Stimulated activated CD8-positive, alpha-beta memory T cell treated with anti-CD3 and anti-CD28 coated beads, Interleukin-4, amount 100 ng/mL, for 4 hours (primary cell): ENCODE measurements at places on chromosomes 16 and 17.
A peak's percentile ranks its signal among the peaks of the same experiment; 100 is the strongest.

GRCh38 chr17:68719431-68719830 is 118.3 kb upstream of the FAM20A start:
- DNase-seq: no peak

DNA sequence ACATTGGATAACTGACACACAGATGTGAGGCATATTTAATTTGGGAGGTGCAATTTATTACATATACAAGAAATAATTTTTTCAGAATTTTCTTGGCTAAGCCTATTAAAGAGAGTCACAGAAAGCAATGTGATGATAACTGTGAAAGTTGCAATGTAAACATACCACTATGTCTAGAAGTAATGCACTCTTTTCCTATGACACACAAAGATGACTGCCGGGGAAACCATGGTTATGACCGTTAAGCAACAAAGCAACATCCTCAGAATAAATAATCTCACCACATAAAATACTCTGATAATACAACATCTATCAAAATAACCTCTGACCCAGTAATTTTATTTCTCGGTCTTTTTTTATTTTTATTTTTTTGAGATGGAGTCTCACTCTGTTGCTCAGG is 10.5 kb upstream of the QRICH2 start:
- no peak for DNase-seq

DNA sequence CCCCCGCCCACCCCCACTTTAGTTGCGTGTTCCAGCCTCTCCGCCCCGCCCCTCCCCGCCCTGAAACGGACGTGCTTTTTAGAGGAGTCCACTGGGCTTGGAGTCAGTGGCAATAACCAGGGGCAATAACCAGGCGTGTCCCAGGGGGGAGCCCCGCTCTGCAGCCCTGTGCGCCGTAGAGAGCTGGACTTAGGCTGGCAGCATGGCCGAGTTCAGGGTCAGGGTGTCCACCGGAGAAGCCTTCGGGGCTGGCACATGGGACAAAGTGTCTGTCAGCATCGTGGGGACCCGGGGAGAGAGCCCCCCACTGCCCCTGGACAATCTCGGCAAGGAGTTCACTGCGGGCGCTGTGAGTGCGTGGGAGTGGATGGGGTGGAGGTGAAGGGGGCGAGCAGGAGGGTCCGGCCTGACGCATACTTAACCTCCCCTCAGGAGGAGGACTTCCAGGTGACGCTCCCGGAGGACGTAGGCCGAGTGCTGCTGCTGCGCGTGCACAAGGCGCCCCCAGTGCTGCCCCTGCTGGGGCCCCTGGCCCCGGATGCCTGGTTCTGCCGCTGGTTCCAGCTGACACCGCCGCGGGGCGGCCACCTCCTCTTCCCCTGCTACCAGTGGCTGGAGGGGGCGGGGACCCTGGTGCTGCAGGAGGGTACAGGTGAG is at the start of gene ALOX15B:
Gene ALOX15B, plus strand, starts transcription at position 106 of the 657 bp plus-strand sequence. Its CDS starts 97 bp downstream, at position 203.
- no peak for DNase-seq

- no peak for DNase-seq
Measured at GRCh38 chr16:55839115-55839514, 6.2 kb upstream of the CES1 start.

DNA sequence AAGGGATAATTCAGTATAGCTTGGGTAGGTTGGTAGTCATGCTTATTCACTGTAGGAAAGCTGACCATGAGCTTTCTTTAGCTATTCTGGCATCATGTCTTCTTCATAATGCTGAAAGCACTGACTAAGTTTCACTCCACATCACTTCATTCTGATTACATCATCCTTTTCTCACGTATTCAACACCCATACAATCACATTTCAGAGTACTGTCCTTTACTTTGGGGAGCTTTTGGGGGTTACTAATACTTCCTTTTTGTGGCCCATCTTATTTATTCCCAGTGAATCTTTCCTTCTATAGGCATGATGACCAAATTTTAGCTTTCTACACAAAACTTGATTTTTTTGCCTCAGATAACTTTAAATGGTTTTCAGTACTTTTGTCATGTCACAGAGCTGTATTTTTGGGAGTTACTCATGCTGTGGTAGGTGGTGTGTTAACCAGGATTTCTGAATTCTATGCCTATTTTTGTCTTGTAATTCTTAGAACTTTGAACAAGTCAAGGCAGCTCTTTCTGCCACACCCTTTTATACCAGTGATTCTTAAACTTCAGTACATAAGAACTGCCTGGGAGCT is 23.5 kb downstream of the TADA2A start:
- DNase-seq: no peak

DNA sequence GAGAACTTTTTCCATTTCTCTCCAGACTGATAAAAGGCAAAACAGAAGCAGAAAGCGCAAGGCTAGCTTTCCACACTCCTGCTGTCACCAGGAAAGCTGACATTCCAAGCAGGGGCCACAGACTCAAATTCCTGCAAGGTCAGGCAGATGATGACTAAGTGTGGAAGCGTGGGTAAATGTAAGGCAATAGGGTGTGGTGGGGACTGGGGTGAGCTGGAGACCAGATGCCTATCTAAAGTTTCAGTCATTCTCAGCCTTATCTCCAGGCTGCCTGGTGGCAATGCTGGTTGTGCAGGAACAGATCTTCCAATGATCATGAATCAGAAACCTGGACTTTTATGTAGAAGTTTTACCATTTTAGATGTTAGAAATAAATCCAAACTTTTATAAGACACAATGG is 224.1 kb downstream of the GSG1L start:
- no peak for DNase-seq

DNA sequence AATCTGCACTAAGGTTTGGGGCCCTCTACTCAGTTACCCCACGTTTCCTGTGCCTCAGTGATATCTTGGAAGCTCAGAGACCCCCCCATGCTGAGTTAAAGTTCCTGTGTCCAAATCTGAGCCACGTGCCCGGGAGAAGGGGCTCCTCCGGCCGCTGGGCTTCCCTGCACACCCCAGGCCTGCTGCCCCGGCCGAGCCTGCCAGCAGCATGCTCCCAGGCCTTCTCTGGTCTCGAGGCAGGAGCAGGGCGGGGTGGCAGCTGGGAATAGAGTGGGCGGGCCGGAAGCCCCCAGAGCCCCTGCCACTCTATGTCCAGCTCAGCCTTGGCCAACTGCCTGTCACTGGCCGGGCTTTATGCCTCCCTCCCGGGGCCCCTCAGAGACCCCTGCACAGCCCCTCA is 5.6 kb upstream of the VASN start:
- DNase-seq: no peak

- no peak for DNase-seq
Measured at GRCh38 chr17:7017827-7018200, 5.0 kb upstream of the BCL6B start.

DNA sequence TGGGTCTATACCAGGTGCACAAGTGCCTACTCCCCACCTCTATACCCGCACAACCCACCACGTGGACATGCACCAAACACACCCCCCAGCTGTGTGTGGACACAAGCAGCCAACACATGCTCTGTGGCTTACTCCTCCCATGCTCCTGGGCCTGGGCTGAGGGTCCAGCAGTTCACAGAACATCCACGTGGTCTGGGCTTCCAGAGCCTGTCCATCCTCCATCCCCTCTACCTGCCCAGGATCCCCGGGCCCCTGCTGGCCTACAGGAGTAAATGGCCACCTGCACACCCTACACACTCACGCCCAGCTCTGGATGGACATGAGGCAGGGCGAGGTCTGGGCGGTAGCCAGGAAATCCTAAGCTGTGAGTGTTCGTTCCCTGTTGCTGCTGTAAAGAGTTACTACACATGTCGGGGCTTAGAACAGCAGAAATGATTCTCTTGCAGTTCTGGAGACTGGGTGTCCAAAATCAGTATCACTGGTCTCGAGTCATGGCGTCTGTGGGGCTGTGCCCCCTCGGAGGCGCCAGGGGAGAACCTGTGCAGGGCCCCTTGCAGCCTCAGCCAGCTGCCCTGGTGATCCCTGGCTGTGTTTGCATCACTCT is 15.0 kb upstream of the RAI1 start:
- no peak for DNase-seq

DNA sequence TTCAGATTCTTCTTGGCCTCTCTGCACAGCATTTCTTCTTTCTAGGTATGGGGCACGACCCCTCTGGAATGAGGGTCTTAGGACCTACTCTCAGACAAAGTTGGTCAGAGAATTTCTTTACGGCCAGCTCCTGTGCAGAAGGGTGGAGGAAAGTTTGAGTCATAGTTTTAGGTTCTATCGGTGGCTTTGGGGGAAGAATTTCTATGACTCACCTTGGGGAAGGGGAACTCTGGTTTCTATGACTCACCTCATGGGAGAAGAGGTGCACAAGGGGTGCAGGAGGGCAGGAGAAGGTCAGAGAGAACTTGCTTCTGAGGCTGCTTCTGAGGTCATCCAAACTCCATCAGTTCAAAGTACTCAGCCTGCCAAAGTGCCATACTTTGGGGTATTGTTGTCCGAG is 2.5 kb upstream of the ABCC12 start:
- DNase-seq: no peak

DNA sequence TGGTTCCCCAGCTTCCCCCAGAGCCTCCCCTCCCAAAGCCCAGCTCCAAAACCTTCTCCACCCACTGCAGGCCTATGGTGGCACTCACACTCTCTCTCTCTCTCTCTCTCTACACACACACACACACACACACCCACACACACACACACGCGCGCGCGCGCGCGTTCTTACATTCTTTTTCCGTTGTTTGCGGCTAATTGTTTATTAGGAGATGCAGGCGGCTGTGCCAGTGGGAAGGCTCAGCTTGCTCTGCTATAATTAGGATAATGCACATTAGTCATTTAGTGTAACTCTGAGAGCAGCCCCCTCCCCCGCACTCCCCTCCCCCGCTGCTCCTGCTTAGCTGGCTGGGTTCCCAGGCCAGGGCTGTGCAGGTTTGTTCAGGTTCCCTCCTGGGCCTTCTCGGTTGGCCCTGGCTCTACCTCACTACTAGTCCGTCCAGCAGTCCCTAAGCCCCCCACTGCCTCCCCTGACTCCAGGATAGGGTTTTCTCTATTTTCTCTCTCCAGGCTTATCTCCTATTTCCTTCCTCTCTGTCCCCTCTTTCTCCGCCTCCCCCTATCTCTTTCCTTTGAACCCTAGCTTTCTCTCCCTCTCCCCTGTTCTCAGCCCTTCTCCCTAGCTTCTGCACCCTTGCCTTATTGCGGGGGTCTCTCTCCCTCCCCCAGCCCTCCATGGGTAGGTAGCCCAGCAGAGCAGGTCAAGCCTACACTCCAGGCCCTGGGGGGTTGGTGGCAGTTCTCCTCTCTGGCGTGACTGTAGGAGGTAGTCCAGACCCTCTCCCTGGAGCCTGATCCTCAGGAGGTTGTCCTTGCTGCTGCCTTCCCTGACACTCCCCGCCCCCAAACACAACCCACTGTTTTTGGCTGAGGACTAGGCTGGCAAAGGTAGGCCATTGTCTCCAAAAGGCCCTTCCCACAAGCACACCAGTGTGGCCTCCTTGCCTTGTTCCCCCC is 34.0 kb downstream of the TMEM132E start:
- DNase-seq: no peak

- DNase-seq: no peak
Measured at GRCh38 chr17:74860229-74860871, 665 bp upstream of the GRIN2C start.

DNA sequence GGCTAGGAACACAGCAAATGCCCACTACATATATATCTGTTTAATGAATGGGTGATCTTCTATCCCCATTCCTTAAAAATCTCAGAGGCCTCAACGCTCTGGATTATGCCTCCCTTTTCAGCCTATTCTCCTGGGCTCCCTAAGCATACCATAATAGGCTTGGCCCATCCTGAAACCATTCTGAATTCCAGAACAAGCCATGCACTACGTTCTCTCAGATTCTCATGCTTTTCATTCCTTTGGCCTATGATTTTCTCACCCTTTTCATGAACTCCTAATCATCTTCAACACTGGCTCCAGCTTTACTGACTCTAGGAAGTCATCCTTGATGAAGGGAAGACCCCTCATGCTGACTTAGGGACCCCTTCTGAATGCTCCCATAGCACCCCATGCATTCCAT is 71.1 kb downstream of the RPGRIP1L start:
- no peak for DNase-seq

- DNase-seq: no peak
Measured at GRCh38 chr16:9068886-9069285, 22.6 kb upstream of the HAPSTR1 start.

DNA sequence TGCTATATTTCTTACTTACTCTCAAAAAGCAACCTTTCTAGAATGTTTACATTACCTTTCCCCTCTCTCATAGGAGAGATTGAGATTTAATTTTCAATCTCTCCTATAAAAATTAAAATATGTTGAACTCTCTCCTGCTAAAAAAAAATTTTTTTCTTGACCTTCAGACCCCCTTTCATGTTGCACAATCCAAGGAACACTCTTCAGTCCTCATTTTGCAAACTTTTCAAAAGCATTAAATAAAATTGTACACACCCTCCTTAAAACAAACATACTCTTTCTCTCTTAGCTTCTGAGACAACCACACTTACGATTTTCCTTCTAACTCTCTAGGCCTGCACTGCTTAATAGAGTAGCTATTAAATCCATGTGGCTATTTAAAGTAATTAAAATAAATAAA is 8.6 kb upstream of the ABCA6 start:
- DNase-seq: no peak

DNA sequence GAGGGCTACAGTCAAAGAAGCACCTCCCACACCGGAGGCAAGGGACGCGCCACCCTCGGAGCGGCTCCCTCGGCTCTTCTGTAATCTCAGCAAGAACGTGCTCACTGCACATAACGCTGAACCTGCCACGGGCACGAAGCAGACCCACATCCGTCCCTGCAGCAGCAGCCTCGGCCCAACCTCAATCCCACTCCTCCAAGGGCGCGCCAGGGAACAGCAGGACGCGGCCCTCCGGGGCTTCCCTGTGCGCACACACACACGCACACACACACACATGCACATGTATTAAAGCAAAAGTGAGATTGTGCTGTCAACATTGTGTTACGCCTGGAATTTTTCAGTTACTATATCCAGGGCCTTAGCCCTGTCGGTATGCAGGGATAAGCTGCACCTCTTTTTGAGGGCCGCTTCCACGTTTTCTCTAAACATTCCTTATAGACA is 54.0 kb downstream of the TBC1D16 start:
- DNase-seq: no peak

- DNase-seq: no peak
Measured at GRCh38 chr17:72381597-72382397, 261.0 kb downstream of the SOX9 start.

- DNase-seq: peak; percentile 64
Measured at GRCh38 chr16:1002399-1003166, 21.0 kb downstream of the SOX8 start.

DNA sequence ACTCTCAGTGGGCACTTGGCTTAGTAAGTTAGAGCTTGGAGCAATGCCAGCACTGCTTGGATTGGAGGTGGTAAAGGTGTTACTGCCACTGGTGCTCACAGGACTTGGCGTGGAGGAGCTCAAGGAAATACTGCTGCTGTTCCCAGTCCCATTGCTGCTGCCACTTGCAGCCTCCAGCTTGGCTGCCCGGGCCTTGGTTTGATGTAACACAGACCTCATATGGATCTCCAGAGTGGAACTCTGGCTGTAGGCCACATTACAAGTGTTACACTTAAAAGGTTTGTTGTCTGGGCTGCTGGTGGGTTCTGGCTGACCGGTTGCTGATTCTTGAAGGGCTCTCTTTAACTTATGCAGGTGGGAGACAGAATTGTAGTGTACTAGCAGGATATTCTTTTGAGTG is 250.3 kb downstream of the ZFHX3 start:
- no peak for DNase-seq
